Stimulated activated CD4-positive, alpha-beta T cell treated with anti-CD3 and anti-CD28 coated beads, Interleukin-15, amount 100 ng/mL, for 48 hours (primary cell): ENCODE measurements at places on chromosomes 11 and 22.

- DNase-seq = no peak
These were observed 37.2 kb downstream of the LIMK2 start for GRCh38 chr22:31248965-31249958.

- DNase-seq = no peak
These were observed 5.2 kb downstream of the SLC25A1 start for GRCh38 chr22:19173047-19174035.

- no peak for DNase-seq
These were observed 25.5 kb upstream of the ACR start for GRCh38 chr22:50712341-50713007.

- no peak for DNase-seq
These were observed 9.8 kb upstream of the HBE1 start for GRCh38 chr11:5279471-5280090.

- DNase-seq = no peak
These were observed 62.4 kb upstream of the IGLL5 start for GRCh38 chr22:22825213-22825593.

GRCh38 chr22:26162926-26163325 is 6.3 kb upstream of the SEZ6L start:
- no peak for DNase-seq

- DNase-seq = no peak
These were observed 18.4 kb upstream of the CABP7 start for GRCh38 chr22:29701155-29701999.

DNA sequence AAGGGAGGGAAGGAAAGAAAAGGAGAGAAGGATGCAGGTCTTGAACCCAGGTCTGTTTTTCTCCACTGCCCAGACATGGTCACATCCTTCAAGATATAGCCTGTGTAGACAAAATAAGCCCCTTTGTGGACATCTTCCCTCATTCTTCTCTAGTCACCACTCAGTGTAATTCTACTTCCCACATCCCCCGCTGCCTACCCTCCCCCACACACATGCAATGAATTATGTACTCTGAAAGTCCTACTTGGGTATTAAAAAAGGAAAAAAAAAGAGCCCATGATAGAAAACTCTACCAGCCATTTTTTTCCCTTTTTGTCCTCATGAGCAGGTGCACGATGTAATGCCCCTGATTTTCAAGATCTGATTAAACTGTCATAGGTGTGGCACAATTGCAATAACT is 346.0 kb downstream of the MN1 start:
- DNase-seq = no peak

GRCh38 chr11:9905501-9905951 is 241.6 kb downstream of the SWAP70 start:
- DNase-seq = no peak

DNA sequence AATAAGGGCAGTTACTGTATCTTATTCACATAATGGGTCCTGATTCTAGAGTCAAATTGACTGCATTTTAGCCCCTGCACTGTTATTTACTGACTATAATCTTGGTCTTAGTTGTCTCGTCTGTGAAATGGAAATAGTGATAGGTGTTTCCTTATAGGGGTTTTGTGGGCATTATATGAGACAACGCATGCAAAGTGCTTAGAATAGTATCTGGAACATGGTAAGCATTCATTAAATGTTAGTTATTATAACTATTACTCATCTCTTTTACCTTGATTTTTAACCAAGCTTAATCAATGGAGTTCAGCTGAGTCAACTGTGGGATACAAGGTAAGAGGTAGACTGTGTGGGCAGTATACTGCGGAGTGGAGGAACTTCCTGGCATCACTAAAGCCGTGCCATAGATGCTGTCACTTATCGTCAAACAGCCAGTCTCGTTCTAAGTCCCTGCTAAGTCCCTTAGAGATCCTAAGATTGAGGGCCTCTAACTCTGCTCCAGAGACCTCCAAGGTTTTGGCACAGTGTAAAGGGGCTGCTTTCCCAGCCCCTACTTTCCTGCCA is 2.6 kb upstream of the ZC3H12C start:
- DNase-seq = no peak

DNA sequence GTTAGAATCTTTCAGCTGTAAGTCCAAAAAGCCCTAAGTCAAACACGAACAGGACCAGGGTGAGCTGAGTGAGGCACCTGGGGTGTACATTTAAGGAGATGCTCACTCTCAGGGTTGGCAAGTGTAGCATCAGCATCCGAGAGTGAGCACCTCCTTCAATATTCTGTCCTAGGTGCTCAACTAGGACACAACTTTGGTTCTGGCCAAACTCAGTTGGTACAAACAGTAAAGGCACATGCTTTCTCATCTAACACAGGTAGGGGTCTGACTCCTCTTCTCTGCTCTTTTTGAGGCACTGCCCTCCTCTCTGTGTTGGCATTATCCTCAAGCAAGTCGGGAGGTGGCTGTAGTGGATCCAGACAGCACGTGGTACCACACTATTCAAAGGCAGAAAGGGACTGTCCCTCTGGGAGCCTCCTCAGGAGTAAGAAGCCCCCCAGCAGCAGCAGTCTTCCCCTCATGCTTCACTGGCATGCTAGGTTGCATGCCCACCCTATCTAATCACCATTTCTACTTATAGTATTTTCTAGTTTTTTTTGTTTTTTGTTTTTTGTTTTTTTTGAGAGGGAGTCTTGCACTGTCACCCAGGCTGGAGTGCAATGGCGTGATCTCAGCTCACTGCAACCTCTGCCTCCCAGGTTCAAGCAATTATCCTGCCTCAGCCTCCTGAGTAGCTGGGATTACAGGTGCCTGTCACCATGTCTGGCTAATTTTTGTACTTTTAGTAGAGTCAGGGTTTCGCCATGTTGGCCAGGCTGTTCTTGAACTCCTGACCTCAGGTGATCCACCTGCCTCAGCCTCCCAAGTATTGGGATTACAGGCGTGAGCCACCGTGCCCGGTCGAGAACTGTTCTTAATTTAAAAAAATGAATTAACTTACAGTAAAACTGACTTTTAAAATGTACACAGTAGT is 14.7 kb upstream of the MAPK1 start:
- no peak for DNase-seq

DNA sequence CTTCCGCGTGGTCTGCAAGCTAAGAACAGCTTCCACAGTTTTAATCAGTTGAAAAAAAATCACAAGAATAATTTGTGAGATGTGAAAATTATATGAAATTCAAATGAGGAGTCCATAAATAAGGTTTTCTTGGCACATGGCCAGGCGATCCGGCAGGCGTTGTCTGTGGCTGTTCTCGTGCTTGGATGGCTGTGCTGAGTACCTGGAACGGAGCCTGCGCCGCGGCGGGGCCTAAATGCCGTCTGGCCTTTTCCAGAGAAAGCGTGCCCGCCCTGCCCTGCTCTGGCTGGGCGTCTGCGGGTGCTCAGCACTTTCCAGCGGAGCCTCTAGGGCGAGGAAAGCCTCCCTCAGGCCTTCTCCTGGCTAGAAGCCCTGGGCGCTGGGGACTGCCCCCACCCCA is 41.8 kb downstream of the OSBPL5 start:
- no peak for DNase-seq

- no peak for DNase-seq
These were observed 62.9 kb upstream of the LRRC4C start for GRCh38 chr11:41522391-41522790.

DNA sequence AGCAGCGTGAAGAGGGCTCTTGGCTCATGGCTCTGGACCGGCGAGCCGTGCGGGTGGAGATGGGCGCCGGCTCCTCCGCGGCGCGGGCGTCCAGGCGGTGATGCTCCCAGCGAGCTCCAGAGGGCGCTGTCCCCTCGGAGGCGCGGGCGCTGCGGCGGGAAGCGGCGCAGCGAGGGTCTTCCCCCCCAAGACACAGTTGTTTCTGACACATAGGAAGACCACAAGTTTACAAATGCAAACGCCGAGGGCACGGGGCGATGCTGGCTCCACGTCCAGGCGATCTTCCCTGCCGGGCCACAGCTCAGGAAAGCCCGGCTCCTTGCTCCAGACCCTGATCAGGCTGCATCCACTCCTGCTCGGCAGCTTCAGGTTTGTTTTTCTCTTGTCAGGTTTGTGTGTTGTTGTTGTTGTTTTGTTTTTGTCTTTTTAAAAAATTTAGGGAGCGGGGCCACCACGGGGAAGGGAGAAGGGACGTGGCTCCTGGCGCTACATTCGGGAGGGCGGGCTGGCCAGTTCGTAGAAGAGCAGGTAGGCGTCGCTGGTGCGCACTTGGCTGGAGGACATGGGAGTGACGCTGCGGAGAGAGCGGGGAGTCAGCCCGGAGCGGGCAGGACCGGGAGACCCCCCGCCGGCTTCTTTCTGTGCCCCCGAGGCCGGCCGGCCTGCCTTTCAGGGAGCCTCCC is 10.0 kb upstream of the MFRP start:
- peak; percentile 52 for DNase-seq

DNA sequence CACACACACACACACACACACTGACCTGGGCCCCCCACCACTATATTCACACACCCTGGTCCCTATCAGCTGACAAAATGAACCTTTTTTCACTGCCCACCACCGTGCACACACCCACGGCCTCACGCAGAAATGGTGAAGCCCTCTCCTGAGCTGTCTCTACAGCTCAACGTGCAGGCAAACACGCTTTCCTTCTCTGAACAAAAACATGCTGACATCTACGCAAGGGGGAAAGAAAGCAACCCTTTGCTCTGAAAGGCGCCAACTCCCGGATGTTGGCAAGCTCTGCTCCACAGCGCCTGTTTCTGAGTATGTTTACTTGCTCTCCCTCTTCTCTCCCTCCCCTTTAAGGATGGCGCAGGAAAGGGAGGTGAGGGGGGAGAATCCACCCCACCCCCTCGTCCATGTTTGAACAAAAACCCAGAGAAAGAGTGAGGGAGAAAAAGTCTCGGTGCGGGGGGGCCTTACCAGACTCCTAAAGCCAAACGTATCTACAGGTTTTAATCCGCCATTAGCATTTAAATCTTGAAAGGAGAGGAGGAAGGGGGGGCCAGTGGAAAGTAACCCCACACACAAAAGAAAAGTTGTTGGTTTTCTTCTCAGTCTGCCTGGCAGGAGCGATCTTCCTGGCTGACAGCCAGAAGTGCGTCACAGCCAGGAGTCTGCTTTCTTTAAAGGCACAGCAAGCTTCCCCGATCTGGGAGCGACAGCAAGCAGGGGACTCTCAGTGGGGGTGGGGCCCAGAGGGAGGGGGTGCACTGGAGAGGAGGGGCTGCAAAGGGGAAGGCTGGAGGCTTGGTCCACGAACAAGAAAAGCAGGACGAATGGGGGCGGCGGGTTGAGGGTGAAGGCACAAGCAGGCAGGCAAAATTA is 39.6 kb downstream of the NUMA1 start:
- DNase-seq = peak; percentile 53

- DNase-seq = no peak
These were observed 31.7 kb downstream of the FAM181B start for GRCh38 chr11:82701847-82702520.

- no peak for DNase-seq
These were observed 27.7 kb upstream of the CARD18 start for GRCh38 chr11:105167244-105167643.

GRCh38 chr22:36411589-36412258 is 24.0 kb upstream of the MYH9 start:
- no peak for DNase-seq

- DNase-seq = no peak
These were observed 51.8 kb downstream of the GALNT18 start for GRCh38 chr11:11569936-11570491.

- DNase-seq = no peak
These were observed 1.6 kb upstream of the SGSM3 start for GRCh38 chr22:40368836-40369235.

DNA sequence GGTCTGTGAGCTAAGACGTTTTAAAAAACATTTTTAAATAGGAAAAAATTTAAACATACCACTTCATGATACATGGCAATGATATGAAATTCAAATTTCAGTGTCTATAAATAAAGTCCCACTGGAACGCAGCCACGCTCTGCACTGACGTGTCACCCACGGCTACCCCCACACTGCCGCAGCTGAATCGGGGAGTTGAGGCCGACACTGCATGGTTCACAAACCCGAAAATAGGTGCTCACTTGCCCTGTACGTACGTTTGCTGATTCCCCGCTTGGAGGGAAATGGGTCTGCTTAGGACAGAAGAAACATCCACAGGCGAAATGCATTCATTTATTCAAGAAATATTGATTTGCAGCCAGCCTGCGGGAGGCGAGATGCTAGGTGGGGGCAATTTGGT is 1342.3 kb downstream of the TBC1D22A start:
- DNase-seq = no peak

- DNase-seq = no peak
These were observed 25.4 kb upstream of the GSTP1 start for GRCh38 chr11:67558084-67558772.

DNA sequence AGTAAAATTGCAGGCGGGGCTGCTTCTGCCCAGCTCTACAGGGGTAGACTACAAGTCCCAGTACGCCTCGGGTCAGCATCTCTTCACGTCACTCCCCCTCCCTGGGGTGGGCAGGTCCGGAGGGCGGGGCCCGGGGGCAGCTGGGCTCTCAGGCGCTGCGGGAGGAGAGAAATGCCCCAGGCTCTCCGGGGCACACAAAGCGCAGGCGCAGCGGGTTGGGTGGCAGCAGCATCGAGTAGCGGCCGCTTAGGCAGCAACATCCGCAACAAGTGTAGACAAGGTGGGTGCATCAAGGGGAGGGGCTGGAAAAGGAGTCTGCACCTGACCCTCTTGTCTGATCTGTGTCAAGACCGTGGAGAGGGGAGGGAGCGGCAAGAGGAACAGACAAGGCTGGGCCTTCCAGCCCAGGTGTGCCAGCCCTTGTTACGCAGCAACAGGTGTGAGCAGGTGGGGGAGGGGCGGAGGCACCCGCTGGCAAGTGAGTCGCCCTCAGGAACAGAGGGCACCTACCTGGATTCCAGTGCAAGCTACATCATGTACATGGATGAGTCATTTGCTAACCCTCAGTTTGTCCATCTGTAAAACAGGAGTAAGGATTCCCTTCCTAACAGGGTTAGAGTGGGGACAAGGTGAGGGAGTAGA is 1.2 kb downstream of the PLEKHB1 start:
- peak; percentile 81 for DNase-seq

- DNase-seq = no peak
These were observed 72.4 kb upstream of the TMEM45B start for GRCh38 chr11:129743112-129743815.

DNA sequence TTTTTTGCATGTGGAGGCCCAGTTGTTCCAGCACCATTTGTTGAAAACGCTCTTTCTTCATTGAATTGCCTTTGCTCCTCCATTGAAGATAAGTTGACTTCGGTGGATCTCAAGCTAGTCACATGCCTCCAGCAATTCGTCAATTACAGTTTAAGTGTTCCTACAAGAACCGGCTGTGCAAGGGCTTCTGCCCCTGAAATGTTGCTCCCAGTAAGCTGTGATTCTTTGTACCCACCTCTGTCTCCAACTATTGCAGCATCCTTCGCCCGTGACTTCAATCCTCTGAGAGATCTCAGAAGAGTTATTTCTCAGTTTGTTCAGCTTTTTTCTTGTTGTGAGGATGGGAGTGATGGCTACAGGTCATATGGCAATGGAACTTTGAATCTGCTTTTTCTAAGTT is 194.2 kb upstream of the B3GAT1 start:
- no peak for DNase-seq

GRCh38 chr11:69427337-69427736 is 54.1 kb upstream of the LINC01488 start:
- no peak for DNase-seq

DNA sequence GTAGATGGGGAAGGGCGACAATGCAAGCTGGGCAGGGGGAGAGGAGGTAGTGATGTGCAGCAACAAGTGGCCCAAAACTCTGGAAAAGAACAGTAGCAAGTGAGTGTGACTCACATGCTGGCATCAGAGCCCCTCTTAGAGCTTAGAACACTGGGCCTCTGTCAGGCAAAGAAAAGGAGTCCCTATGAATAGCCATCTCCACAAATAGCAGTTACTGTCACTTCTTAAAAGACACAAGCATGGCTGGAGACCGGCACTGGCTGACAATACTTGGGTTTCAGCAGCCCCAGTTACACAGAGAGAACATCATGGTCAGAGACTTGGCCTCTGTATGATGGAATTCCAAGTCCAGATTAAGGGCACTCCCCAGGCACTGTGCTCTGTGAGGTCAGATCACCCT is 58.2 kb downstream of the PRCP start:
- DNase-seq = no peak
